ENCODE measurements at places on chromosomes 13 and 19.

GRCh38 chr13:85771856-85772255 lies 27.4 kb downstream of the SLITRK6 start:
- no peak for DNase-seq

GRCh38 chr19:55654323-55654867 lies 440 bp upstream of the U2AF2 start:
- peak; percentile 99 for DNase-seq

DNA sequence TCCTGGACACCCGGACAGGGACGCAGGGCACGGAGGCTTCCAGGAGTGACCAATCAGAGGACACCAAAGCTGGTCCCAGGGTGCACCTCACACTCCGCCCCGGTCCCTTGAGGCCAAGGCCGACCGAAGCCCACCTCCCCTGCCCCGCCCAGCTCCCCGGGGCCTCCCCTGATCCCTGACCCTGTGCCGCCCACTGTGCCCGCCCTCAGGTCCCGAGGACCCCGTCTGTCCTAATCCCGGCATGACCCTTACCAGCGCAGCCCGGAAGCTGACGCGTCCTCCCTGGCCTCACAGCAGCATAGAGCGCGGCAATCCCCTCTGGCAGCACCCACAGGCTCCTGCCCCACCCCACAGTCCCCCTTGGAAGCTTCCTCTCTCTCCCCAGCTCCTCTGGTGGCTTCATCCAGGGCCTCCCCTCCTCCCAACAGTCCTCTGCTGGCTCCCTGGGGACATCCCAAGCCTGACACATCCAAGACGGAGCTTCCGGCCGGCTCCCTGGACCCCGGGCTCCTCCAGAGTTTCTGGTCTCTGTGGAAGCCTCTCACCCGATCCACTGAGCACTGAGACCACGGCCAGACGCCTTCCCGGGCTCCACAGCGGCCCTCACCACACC lies 7.4 kb upstream of the CDC34 start:
- no peak for DNase-seq

DNA sequence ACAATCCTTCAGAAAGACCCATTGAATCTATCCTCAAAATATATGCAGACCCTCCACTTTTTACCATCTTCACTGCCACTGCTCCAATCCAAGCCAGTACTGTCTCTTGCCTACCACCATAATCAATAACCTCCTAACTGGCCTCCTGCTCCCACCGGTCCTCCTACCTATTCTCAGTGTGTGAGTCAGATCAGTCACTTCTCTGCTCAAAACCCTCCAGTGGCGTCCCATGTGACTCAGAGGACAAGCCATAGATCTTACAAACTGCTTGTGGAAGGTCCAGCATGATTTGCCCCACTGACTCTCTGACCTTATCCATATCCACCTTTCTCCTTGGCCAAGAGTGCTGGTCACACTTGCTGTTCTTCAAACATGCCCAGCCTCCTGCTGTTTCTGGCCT lies 23.4 kb upstream of the MBNL2 start:
- no peak for DNase-seq

DNA sequence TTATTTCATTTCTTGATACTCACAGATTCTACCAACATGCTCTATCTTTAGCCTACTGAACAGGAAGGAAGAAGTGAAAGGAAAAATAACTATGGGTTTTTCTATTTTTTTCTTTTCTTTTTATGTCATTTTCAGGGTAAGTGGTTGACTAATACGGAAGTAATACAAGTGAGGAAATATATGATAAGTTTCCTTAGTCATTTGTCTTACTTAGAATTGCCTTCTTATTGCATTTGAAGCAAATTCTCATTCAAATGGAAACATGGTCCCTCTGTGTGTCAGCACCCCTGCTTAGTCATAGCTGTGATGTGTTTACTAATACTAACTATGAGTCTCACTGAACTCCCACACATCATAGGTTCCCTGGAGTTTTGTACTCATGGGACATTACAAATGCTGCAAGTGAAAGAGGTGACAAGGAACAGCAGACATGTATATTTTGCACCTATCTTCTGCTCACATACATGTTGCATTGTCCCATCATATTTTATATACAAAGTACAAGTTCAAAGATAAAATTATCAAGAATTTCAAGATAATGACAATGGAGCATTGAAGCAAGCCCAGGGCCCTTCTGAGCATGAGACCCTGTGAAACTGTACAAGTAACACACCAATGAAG lies 60.1 kb downstream of the DCT start:
- DNase-seq = no peak

- DNase-seq = no peak
Measured at GRCh38 chr13:102680842-102681740, 13.8 kb downstream of the METTL21C start.

DNA sequence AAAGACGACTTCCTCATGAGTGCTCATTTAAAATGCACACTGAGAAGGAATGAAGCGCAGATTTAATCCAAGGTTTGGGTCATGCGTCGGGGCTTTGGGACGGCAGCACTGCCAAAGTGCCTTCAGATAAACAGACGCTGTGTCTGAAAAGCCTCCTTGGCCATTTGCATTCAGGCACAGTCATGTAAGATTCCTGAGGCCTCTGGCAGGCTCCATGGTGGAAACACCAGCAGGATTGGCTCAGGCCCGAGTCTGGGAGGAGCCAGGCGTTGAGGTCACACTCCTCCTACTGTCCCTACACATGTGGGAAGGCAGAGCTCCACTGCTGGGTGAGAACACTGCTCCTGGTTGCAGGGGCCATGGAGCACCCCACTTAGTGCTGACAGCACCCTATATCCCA lies 113.3 kb upstream of the KL start:
- DNase-seq = peak; percentile 78

- DNase-seq = no peak
Measured at GRCh38 chr19:710767-711166, 2.0 kb downstream of the PALM start.

DNA sequence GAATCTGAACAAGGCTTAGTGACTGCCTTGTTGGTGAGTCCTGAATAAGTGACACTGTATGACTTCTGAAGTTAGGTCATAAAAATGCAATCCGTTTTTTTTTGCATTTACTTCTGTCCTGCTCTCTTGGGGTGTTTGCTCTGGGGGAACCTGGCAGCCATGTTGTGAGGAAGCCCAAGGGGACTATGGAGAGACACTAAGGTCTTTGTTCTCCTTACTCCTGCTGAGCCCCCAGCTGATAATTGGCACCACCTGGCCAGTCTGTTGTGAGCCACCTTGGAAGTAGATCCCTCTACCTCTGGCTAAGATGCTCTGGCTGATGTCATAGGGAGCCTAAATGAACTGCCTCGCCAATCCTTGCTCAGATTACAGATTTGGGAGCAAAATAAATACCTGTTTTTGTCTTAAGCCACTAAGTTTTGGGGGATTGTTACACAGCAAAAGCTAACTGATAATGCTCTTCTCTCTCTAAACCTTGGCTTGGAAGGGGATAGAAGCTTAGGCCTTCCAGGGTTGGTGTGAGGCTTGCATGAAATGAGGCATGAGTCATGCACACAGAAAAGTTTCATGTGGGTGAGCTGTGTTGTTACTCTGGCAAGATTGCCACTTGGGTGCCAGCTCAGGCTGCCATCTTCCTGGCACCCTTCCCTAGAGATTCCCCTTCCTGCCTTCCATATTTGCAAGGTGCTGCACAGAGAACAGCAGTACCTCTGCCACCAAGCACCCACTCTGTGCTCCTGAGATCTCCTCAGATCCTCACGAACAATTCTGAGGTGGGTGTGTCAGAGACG lies 10.1 kb downstream of the TUBB4A start:
- DNase-seq = no peak

DNA sequence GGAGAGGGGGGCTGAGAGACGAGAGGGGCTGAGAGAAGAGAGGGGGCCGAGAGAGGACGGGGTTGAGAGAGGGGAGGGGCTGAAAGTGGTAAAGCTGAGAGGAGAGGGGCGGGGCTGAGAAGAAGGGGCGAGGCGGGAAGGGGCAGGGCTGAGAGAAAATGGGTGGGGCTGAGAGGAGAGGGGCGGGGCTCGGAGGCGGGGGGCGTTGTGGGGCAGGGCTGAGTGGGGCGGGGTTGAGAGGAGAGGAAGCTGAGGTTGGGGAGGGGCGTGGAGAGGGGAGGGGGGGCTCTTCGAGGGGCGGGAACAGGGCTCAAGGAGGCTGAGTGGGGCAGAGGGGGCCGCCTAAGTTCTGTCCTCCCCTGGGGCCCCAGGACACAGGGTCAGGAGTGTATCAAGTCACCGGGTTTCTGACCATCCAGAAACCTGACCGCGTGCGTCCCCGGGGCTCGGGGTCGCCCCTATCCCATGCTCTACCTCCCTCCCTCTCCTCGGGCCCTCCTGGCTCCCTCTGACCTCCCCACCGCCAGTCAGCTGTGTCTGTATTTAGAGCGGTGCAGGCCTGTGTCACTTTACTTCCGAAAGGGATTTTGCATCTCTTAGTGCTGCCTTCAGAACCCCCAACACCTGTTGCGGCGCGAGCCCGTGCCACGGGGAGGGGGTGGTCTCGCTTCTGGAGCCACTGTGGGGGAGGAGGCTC lies 38.6 kb upstream of the SEMA6B start:
- DNase-seq = no peak

DNA sequence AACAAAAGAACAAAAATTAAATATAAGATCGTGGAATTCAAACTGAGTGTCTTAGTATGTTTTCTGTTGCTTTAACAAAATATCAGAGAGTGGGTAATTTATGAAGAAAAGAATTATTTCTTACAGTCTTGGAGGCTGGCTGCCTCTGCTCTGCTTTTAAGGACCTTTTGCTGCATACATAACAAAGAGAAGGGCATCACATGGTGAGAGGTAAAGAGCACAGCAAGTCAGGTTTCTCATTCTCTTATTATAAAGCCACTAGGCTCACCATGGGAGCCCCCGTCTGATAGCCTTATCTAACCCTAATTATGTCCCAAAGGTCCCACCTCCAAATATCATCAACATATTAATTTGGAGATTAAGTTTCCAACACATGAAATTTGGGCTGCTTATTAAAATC lies 231.3 kb downstream of the SLITRK6 start:
- DNase-seq = no peak

- DNase-seq = no peak
Measured at GRCh38 chr19:35509018-35509652, 4.3 kb downstream of the DMKN start.

GRCh38 chr19:43735957-43736356 lies 18.8 kb downstream of the SMG9 start:
- DNase-seq = no peak

GRCh38 chr19:16829822-16830289 lies 658 bp downstream of the SIN3B start:
- no peak for DNase-seq

GRCh38 chr13:91540158-91540736 lies 141.8 kb downstream of the GPC5 start:
- no peak for DNase-seq

DNA sequence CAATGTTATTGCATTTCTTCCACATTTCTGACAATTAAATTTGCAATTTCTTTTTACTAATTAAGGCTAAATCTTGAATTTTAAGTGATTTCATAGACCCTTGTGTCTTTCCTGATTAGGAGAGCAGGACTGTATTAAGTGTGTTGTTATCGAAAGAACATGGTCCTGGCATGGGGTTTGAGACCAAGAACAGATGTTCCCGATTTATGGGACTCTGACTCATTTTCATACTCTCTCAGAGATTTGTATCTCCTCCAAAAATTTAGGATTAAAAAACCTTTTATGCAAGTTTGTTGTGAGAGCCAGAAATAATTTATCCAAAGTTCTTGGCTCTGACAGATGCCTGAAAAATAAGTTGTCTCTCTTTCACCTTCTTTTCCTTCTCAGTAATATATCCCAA lies 589.3 kb upstream of the ARGLU1 start:
- peak; percentile 52 for DNase-seq

- DNase-seq = no peak
Measured at GRCh38 chr13:74423434-74423833, 289.2 kb upstream of the KLF12 start.

GRCh38 chr19:9945319-9945966 lies 9.1 kb upstream of the OLFM2 start:
- peak; percentile 90 for DNase-seq

- no peak for DNase-seq
Measured at GRCh38 chr13:38898481-38898880, 92.2 kb downstream of the STOML3 start.

GRCh38 chr13:39895254-39895653 lies 239.8 kb downstream of the COG6 start:
- DNase-seq = no peak

- DNase-seq = peak; percentile 87
Measured at GRCh38 chr19:14496029-14496833, at the start of gene GIPC1. GIPC1 (minus strand) TSS chr19:14496127; CDS start chr19:14482976, 13,151 bp downstream.

DNA sequence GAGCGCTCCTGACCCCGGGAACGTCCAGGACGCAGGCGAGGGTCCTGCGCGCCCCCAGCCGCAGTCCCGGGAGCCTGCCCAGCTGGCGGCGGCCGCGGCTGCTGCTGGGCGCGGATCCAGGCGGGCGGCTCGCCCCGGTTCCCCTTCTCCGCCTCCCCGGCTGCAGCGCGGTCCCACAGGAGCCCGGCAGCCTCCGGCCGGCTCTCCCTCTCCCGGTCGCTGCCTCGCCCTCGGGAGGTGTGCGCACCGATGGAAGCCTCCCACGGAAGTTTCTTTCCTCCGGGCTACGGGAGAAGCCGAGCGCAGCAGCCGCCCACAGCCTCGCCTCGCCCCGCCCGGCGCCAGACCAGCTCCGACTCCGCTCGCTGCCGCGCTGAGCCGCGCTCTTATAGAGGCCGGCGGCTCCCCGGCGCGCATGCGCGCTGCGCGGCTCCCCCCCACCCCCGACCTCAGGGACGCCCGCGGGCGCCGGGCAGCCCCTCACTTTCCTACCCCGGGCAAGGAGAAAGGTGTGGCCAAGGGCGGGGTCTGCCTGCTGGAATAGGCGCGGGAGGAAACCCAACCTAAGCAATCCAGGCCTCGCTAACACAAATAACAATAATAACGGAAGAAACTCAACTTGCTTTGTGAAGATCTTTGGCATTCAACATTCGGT lies at the start of gene SHISA2:
Gene SHISA2, minus strand, starts transcription at position 360 of the 655 bp plus-strand sequence. CDS start 1,041 bp downstream, outside the sequence.
- DNase-seq = no peak

DNA sequence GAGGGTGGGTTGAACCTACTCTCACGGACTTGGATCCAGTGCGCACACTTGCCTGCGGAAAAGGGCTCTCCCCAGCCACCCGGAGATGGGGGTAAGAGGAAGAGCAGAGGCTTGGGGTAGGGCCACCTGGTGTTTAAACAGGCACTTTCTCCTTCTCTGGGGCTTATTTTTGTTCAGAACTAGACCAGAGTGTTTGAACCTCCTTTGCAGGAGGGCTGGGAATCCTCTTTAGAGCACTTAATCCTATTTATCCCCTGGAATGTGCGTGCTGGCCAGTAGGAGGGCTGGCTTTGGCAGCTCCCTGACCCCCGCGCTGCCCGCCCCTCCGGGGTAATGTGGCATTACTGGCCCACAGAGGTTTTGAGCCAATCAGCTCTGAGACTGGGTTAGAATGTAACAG lies 2.0 kb downstream of the RGS9BP start:
- DNase-seq = no peak

- no peak for DNase-seq
Measured at GRCh38 chr19:8451885-8452284, 7.1 kb downstream of the HNRNPM start.

GRCh38 chr13:28819046-28819730 lies 951 bp upstream of the MTUS2 start:
- DNase-seq = no peak

DNA sequence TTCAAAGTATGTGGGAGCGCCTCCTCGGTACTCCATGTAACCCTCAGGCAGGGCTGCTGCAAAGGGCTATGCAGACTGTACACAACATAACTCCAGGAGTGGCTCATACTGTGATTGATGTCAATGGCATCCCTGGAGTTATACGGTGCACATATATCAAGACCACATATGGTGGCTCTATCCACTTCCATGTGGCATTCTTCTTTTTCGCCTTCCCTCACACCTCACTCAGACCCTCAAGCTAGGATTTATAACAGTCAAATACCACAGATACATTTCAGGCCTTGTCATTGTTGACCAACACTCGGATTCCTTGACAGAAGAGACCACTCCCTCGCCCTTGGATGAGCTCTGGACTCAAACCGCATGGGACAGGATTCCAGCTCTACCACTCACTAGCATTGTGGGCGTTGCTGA lies 11.3 kb upstream of the UBL3 start:
- no peak for DNase-seq
